NCI-H510A treated with DMSO at 0.1 percent for 48 hours (cell line): ENCODE measurements at places on chromosomes 7 and 10.

- no peak for DNase-seq
Observed at GRCh38 chr7:32941181-32941580, 16.1 kb upstream of the FKBP9 start.

DNA sequence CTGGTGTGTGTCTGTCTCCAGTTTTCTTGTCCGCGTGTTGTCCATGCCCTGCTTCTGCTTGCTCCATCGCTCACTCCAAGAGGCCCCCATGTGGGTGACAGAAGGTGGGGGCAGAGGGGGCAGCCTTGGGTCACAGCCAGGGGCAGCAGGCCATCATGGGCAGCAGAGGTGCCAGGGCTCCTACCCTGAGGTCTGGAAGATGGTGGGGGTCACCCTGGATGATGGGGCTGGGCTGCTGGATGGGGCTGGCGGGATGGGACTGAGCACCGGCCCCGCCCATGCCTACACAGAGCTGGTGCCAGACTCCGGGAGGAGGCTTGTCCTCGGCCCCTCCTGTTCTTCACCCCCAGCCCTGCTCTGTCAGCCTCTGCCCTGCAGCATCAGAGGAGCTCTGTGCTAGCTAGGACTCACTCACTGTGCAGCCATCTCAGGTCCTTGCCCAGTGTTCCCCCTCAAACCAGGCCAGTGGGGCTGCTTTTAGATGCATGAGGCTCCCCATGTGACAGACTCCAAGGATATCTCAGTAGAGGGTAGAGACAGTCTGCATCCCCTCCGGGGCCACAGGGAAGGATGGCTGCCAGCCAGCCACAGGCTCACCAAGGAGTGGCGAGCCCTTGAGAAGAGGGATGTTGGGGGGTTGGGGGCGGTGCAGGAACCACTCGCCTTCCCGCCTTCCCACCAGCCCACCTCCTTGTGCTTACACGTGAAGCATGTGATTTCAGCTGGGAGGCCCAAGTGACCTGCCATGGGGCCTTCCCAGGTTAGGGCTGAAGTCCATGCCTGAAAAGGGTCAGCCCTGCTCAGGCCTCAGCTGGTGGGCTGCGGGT lies 35.5 kb upstream of the PPIF start:
- DNase-seq: no peak

- no peak for DNase-seq
Observed at GRCh38 chr10:124698545-124699469, 45.4 kb downstream of the FAM53B start.

DNA sequence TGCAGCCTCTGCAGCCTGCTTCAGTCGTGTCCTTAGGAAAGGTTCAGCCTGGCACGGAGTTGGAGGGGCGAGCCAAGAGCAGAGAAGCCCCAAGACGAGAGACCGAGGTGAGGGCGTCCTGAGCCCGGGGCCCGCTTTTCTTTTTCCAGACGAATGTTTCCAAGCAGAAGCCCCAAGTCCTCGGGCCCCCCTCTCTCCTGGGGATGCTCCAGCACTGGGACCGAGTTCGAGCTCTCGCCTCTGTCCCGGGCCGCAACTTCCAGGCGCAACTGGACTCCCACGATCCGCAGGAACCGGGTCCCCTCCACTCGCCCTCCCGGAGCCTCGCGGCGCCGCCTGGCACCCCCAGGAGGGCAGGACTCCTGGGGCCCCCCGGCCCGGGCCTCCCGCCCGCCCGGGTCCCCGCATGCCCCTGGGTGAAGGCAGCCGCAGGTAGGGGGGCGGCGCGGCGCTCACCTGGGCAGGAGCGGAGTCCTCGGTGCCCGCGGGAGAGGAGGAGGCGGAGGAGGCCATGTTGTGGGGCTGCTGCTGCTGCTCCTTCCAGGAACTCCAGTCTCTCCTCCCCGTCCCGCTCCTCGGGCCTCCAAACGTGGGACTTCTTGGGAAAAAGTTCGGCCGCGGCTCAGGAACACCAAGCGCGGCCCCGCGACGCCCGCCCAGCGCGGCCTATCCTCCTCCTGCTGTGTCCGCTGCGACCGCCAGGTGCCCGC lies 45.3 kb upstream of the CDK1 start:
- peak; percentile 24 for DNase-seq

DNA sequence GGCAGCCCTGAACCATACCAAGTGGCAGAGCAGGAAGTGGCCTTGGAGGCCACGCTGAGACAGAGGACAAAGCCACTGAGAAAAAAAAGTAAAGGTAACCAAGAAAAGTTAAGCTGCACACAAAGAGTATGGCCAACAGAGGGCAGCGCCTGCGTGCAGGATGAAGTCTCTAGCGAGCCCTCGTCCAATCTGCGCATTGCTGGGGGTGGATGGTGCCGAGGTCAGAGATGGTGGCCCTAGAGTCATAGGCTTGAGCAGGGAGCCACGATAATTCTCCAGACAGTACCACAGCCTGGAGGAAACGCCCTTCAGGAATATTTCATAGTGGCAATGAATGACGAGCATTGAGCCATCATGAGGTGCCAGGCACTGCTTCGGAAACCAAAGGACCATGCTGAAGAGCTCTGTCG lies 9.7 kb downstream of the ATP6V0E2 start:
- DNase-seq: peak; percentile 60
